ENCODE measurements at places on chromosomes 3 and 15.

- no peak for DNase-seq
Observed at GRCh38 chr3:134326126-134326525, 48.1 kb downstream of the AMOTL2 start.

- no peak for DNase-seq
Observed at GRCh38 chr15:83973816-83974215, 261.8 kb upstream of the GOLGA6L4 start.

- no peak for DNase-seq
Observed at GRCh38 chr15:89070197-89071124, 17.8 kb upstream of the ABHD2 start.

DNA sequence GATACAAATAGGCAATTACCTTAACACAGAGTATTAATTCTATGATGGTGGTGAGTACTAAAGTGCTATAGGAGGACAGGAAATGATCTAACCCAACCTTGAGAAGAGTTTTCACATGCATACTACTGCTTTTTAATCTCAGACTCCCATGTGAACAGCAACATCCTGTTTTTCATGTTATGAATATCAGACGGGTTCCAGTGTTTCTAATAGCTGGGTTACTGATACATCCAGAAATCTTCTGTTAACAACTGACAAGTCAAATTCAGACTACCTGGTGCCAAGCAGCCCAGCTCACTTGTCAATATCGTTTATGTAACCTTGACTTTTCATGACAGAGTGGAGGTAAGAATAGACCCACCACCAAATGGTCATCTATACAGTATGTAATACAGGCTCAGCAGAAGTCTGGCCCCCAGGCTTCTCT lies 220.2 kb upstream of the COL8A1 start:
- no peak for DNase-seq

- DNase-seq: no peak
Observed at GRCh38 chr3:30299674-30300385, 306.6 kb upstream of the TGFBR2 start.

DNA sequence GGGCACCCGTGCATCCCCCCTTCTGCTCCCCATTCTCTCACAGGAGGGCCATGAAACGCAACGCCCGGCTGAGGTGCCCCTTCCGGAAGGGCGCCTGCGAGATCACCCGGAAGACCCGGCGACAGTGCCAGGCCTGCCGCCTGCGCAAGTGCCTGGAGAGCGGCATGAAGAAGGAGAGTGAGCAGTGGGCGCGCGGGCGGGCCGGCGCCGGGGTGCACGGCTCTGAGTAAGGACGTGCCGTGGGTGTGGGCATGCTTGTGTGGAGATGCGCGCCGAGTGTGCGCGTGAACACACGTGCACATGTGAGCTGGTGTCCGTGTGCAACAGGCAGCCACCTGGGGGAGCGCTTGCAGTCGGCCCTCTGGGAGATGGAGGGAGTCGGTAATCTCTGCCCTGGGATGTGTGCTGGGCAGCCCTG lies 28.1 kb downstream of the NR1I2 start:
- DNase-seq: no peak

- no peak for DNase-seq
Observed at GRCh38 chr3:121648219-121648958, 12.3 kb downstream of the HCLS1 start.

DNA sequence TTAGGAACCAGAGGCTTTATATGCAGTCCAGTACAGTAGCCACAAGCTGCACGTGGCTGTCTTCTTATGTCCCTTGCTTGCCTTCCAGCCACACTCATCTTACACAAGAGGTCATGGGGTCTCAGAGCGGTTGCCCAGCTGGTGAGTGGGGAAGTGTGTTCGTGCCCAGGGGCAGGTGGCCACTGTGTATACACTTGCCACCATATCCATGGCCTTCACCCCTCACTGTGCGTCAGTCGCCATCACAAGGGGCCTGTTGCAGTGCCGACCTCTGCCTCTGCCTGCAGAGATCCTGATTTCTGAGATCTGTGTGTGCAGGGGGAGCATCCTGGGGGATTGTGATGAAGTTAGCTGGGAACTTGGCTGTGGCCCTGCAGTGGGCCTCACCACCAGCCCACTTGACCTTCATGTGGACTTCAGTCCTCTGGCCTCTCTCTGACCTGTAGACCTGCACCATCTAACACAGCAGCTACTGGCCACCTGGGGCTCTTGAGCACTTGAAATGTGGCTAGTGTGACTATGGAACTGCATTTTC lies 43.1 kb upstream of the SACM1L start:
- DNase-seq: no peak

- no peak for DNase-seq
Observed at GRCh38 chr3:156535162-156535627, 19.7 kb downstream of the SSR3 start.

DNA sequence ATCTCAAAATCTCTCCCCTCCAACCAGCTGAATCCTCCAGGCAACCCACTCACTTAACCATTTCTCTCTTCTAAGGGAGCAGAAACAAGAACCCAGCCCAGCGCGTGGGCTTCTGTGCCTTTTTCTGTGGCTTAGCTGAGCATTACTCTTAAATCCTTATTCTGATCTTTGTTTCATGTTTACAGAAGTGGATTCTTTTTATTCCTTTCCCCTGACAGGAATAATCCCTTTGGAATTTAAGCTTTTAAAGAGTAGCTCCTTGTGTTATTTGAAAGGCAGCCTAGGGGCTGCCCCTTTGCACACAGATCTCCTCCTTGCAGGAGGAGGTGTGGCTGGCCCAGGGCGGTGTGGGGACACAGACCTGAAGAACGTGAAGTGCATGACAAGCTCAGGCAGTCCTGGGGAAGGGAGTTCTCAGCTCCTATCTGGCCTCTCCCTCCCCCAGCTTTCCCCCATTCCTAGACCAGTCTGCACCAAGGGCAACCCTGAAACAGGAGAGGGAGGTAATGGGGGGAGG lies 77.1 kb upstream of the UBE2E1 start:
- DNase-seq: no peak

- DNase-seq: no peak
Observed at GRCh38 chr15:92020207-92020606, 166.7 kb downstream of the SLCO3A1 start.

- no peak for DNase-seq
Observed at GRCh38 chr3:137330246-137330645, 372.5 kb downstream of the IL20RB start.

All from NCI-H774 (cell line).